ENCODE measurements at places on chromosomes 5 and 9.
A peak's percentile ranks its signal among the peaks of the same experiment; 100 is the strongest.

- no peaks in the 10 kb centered on the region for H3K27me3 ChIP-seq
- H3K36me3 ChIP-seq: no peaks in the 10 kb centered on the region
- no peak overlapping the region for H3K27ac ChIP-seq
- H3K4me1 ChIP-seq: peaks cover 17% of the 10 kb centered on the region
- no peak for DNase-seq
- H3K4me3 ChIP-seq: no peak overlapping the region
These were observed 29.4 kb downstream of the FAM240B start for GRCh38 chr9:38690574-38690973.

- peaks cover 7% of the 10 kb centered on the region for H3K4me1 ChIP-seq
- H3K27me3 ChIP-seq: peaks cover 8% of the 10 kb centered on the region
- no peak overlapping the region for H3K27ac ChIP-seq
- no peak for DNase-seq
- H3K36me3 ChIP-seq: peaks cover 3% of the 10 kb centered on the region
These were observed 4.2 kb upstream of the ENTPD8 start for GRCh38 chr9:137445275-137445807.

GRCh38 chr9:134487066-134487710, 154.4 kb upstream of the COL5A1 start:
- no peak overlapping the region for H3K27ac ChIP-seq
- no peaks in the 10 kb centered on the region for H3K36me3 ChIP-seq
- DNase-seq: no peak
- H3K27me3 ChIP-seq: peaks cover 7% of the 10 kb centered on the region
- H3K4me3 ChIP-seq: no peak overlapping the region
- peaks cover 14% of the 10 kb centered on the region for H3K4me1 ChIP-seq

GRCh38 chr5:54302267-54302687, 8.1 kb downstream of the ARL15 start:
- H3K4me3 ChIP-seq: no peak overlapping the region
- no peak for DNase-seq
- no peaks in the 10 kb centered on the region for H3K27me3 ChIP-seq
- H3K27ac ChIP-seq: no peak overlapping the region

DNA sequence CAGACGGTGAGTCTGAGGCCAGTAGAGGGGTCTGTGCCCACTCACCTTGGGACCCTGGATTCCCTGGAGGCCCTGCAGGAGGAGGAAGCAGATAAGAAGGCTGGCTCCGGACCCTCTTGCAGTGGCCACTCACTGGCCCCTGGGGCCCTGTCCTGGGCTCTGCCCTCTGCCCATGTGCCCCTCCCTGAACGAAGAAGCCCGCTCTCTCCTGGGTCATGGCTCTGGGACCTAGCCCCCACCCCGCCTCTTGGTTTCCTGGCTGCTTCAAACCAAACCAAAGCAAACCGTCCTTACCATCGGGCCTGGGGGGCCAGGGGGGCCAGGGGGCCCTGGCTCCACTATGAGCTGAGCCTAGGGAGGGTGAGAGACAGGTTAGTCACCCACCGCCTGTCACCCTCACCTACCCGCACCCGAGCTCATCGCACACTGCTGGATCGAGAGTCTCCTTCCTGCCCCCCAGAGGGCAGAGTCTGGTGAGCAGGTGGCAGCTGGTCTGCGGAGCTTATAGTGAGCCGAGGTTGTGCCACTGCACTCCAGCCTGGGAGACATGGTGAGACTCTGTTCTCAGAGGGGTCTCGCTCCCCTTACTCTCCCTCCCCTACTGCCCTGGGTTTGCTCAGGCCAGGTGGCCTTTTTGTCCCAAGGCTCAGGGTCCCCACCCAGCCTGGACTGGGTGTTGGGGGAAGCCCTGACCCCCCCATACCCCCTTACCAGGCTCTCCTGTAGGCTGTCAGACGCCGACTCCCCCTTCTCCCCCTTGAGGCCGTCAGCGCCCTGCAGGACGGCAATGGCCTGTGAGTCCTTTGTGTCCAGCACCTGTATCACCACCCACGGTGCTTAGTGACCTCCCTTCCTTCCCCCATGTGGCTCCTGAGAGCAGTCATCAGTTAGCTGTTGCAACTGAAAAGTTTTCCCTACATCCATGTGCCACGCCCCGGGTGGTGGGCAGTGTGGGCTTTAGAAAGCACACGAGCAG, 15.2 kb upstream of the PHYKPL start:
- no peaks in the 10 kb centered on the region for H3K36me3 ChIP-seq
- no peaks in the 10 kb centered on the region for H3K4me1 ChIP-seq
- no peak for DNase-seq
- no peak overlapping the region for H3K4me3 ChIP-seq

- H3K27ac ChIP-seq: no peak overlapping the region
- no peak overlapping the region for H3K4me3 ChIP-seq
- H3K4me1 ChIP-seq: peaks cover 10% of the 10 kb centered on the region
- H3K27me3 ChIP-seq: no peaks in the 10 kb centered on the region
- H3K36me3 ChIP-seq: no peaks in the 10 kb centered on the region
These were observed 413.5 kb downstream of the PLK2 start for GRCh38 chr5:58046371-58046770.

DNA sequence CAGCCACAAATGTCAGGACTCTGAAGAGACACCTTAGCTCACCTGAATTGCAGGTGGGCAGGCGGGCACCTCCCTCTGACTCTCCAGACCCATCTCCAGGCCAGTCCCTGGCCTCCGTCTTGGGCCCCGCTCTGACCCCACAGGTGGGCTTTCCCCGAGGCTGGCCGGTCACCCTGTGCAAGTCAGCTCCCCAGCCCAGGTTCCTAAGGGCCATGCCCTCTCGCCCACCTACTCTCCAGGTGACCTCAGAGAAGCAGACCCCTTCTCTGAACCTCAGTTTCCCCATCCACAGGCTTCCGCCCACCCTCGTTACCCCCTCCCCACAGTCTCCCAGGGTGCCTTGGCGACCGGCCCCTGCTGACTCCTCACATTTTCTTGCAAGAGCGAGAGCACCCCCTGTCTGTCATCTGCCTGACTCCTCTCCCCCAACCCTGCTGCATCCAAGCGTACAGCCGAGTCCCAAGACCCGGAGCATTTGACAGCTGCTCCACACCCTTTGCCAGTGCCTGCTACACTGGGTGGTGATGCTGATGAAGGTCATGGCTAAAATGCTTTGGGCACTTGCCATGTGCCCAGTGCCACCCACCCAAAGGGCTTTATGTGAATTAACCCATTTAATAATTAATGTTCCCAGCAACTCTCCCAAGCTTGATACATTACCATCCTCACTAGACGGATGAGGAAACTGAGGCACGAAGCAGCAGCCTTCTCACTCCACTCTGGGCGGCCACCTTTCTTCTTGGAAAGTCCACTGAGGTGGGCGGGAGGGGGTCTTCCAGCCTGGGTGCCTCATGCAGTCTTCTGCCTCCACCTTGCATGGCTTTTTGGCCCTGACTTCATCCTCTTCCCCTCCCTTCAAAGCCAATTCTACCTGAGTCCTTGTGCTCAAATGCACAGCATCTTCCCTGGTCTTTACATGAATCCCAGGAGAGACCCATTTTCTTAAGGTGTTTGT, 51.1 kb upstream of the ORM1 start:
- no peak overlapping the region for H3K27ac ChIP-seq
- H3K36me3 ChIP-seq: peaks cover 23% of the 10 kb centered on the region
- no peak for DNase-seq
- no peak overlapping the region for H3K4me3 ChIP-seq
- no peaks in the 10 kb centered on the region for H3K4me1 ChIP-seq

GRCh38 chr5:163696579-163696887, 191.1 kb downstream of the MAT2B start:
- H3K4me1 ChIP-seq: peaks cover 24% of the 10 kb centered on the region
- H3K27ac ChIP-seq: no peak overlapping the region
- peaks cover 3% of the 10 kb centered on the region for H3K27me3 ChIP-seq
- no peaks in the 10 kb centered on the region for H3K36me3 ChIP-seq
- DNase-seq: no peak

GRCh38 chr5:35877655-35878054, 21.0 kb downstream of the IL7R start:
- H3K4me1 ChIP-seq: no peaks in the 10 kb centered on the region
- no peaks in the 10 kb centered on the region for H3K36me3 ChIP-seq
- H3K27me3 ChIP-seq: no peaks in the 10 kb centered on the region
- no peak for DNase-seq
- no peak overlapping the region for H3K27ac ChIP-seq

DNA sequence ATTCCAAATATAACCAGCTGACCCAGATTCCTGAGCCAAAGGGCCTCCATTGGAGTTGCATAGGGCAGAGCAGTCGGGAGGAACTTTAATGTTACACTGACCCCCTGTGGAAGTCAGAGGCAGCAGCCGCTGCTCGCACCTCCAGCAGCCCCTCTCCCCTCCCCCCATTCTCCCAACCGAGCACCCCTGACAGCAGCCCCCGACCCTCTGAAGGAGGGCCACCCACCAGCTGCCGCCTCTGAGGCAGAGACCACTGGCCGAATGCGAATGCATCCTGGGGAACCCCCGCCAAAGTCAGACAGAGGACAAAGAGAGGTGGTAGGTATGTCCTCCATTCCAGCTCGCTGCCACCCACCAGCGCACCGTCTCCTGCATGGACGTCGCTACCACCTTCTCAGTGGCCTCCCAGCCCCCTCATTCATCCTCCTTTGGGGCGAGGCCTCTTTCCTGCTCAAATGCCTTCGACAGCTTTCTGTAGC, 231.0 kb downstream of the CDK5RAP2 start:
- no peak overlapping the region for H3K27ac ChIP-seq
- H3K4me3 ChIP-seq: no peak overlapping the region
- no peak for DNase-seq
- H3K27me3 ChIP-seq: no peaks in the 10 kb centered on the region

- DNase-seq: no peak
- no peak overlapping the region for H3K27ac ChIP-seq
- no peak overlapping the region for H3K4me3 ChIP-seq
- H3K27me3 ChIP-seq: peaks cover 2% of the 10 kb centered on the region
- no peaks in the 10 kb centered on the region for H3K36me3 ChIP-seq
These were observed 22.6 kb downstream of the PTPN3 start for GRCh38 chr9:109475526-109475925.

DNA sequence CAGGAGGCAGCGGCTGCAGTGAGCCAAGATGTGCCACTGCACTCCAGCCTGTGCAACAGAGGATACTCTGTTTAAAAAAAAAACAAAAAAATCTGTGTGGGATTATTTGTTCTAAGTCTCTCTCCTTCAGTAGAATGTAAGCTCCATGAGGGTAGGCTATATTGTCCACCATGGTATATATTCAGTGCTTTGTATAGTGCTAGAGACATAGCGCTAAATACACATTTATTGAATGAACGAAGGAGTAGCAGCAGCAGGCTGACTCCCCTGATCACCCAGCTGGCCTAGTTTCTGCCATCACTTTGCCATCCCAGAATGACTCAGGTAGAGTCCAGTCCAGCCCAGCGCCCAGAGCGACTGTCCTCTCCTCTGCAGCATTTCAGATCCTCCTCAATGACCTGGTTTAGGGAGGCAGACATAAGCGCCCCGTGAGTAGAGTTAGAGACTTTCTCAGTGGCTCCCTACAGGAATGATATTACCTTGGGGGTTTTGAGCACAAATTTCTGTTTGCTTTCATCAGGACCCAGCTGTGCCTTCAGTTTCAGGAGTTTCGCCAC, 716 bp downstream of the HARS1 start:
- DNase-seq: no peak
- no peaks in the 10 kb centered on the region for H3K27me3 ChIP-seq
- peak overlapping the region; percentile 98 for H3K27ac ChIP-seq
- peaks cover 27% of the 10 kb centered on the region for H3K4me1 ChIP-seq
- peak overlapping the region; percentile 98 for H3K4me3 ChIP-seq

DNA sequence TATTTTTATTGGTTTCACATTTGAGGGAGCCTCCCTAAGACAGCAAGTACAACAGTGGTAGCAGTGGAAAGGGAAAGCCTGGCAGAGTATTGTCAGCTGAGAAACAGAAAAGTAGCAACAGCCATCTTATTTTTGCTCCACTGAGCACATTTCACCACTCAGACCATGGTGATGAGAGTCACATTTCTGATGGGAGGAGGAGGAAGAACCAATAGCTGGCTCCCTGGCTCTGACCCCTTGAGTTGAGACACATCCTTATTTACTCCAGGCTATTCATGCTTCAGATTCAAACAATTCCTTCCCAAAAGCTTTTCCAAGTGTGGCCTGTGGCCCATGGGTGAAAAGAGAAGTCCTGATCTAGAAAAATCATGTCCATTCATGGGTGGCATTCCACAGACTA, 236.3 kb downstream of the ARHGAP26 start:
- no peak overlapping the region for H3K4me3 ChIP-seq
- no peak for DNase-seq
- H3K4me1 ChIP-seq: peaks cover 14% of the 10 kb centered on the region
- H3K36me3 ChIP-seq: no peaks in the 10 kb centered on the region

- H3K4me1 ChIP-seq: peaks cover 18% of the 10 kb centered on the region
- peaks cover 43% of the 10 kb centered on the region for H3K27me3 ChIP-seq
- H3K4me3 ChIP-seq: no peak overlapping the region
- H3K36me3 ChIP-seq: no peaks in the 10 kb centered on the region
- H3K27ac ChIP-seq: no peak overlapping the region
These were observed 341.7 kb upstream of the CLINT1 start for GRCh38 chr5:158200619-158201018.

- no peak overlapping the region for H3K27ac ChIP-seq
- DNase-seq: no peak
- H3K4me1 ChIP-seq: peaks cover 7% of the 10 kb centered on the region
- H3K4me3 ChIP-seq: no peak overlapping the region
These were observed 35.2 kb downstream of the ZNF366 start for GRCh38 chr5:72472031-72472430.

- DNase-seq: no peak
- no peak overlapping the region for H3K4me3 ChIP-seq
- no peak overlapping the region for H3K27ac ChIP-seq
- H3K36me3 ChIP-seq: no peaks in the 10 kb centered on the region
- H3K4me1 ChIP-seq: peaks cover 23% of the 10 kb centered on the region
- H3K27me3 ChIP-seq: no peaks in the 10 kb centered on the region
These were observed 37.4 kb upstream of the TNFAIP8 start for GRCh38 chr5:119318256-119318894.

DNA sequence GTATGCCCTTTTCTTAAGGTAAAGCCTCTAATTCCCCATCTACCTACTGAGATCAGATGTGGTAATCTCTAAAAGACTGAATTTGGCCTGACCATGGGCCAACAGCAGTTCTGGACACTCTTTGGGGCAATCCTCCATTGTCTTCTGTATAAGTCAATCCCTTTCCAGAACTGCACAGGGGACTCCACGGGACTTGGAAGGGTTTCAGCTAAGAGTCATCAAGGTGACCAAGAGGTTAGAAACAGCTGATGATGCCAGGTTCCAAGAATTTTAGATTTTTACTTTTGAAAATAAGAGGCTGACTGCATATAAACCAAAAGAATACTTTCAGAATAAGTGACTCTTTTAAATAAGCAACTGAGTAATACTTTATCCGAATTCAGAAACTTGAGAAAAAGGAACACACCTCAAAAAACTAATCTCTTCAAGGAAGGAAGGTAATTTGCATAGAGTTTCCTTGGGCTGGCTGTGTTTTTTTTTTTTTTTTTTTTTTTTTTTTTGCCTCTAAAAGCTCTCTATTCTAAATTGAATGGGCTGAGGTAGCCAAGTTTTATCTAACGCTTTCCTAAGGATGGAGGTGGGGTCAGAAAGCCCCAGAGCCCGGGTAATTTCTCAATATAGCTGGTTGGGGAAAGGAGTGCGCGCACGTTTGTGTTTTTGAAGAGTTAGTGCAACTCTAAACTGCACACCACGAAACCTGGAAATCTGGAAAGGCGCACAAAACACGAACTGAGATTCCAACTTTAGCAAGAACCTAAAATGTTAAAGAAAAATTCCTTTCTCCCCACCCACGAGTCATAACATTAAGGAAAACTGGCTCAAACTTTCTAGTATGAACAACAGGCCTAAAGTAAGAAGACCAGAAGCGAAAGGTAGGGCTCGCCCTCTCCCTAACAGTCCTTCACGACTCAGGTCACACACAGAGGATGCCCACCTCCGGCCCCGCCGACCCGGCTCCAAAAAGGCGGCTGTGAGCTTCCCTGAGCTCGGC, 1.3 kb downstream of the VCP start:
- peaks cover 38% of the 10 kb centered on the region for H3K4me1 ChIP-seq
- no peaks in the 10 kb centered on the region for H3K27me3 ChIP-seq
- H3K36me3 ChIP-seq: peaks cover 21% of the 10 kb centered on the region
- peak overlapping the region; percentile 98 for H3K27ac ChIP-seq
- H3K4me3 ChIP-seq: peak overlapping the region; percentile 92

Measured in mesothelial cell of epicardium (in vitro differentiated cells).